ENCODE measurements at places on chromosomes 7 and 10.

GRCh38 chr10:50593523-50594376 lies 30.0 kb downstream of the SGMS1 start:
- peak; percentile 79 for DNase-seq

DNA sequence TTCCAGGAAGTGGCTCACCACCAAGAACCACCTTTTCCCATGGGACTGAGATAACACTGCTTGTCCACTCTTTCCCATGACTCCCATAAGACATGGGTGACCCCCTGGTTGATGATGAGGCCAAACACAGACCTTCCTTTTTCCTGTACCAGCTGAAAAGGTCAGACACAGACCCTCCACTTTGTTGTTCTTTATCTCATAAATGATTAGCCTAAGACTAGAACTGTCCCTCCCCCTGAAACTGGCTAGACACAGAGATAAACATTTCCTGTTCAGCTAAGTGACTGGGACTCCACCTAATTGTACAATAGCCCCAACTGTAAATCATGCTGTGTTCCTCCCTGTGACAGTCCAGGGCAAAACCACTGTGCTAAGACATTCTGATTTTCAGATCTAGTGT lies 8.2 kb upstream of the NRG3 start:
- no peak for DNase-seq

DNA sequence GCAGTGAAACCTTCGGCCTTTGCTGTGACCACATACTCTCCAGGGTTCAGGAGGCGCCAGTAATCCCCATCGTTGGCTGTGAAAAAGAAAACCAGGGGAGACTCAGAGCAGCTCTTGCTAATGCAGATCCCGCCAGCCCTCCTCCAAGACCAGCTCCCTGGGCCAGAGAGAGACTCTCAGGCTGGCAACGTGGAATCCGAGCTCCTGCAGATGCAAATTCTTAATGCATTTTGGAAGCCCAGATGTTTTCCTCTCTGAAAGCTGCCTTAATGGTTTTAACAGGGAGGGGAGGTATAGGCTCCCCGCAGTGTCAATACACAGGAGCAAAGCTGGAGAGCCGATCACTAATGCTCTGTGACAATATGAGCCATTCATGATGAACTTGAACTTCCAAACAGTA lies 80.8 kb downstream of the GPR26 start:
- DNase-seq, result no peak

GRCh38 chr10:18906636-18907035 lies 142.0 kb upstream of the MALRD1 start:
- DNase-seq, result no peak

GRCh38 chr10:103333934-103334520 lies 16.9 kb downstream of the PCGF6 start:
- DNase-seq, result no peak

- DNase-seq, result no peak
Measured at GRCh38 chr10:60535427-60535826, 145.8 kb upstream of the ANK3 start.

GRCh38 chr7:2301511-2301863 lies 12.8 kb downstream of the SNX8 start:
- no peak for DNase-seq

Measured in skeletal muscle cell (primary cell).